Thoracic aorta (tissue), 2 donors: ENCODE measurements at places on chromosomes 7 and 10. TPM values are rescaled to one million over a fixed set of nuclear protein-coding genes. Genes with fewer than 3 reads are reported as not detected.

The MPP7 gene
- total RNA-seq: 48.5 TPM

The SFTPA2 gene
- not detected for total RNA-seq

The TRPV6 gene
- not detected for total RNA-seq

The SLC13A1 gene
- not detected for total RNA-seq

The SEC61G gene
- 376 TPM for total RNA-seq

The ADCYAP1R1 gene
- 1.4 TPM for total RNA-seq

The GPR146 gene
- total RNA-seq: 20.3 TPM

The PRPS1L1 gene
- not detected for total RNA-seq

The ATOH7 gene
- not detected for total RNA-seq

The LRRC61 gene
- 4.6 TPM for total RNA-seq

The IFIT5 gene
- total RNA-seq: 19.5 TPM

The TRIM73 gene
- 2.5 TPM for total RNA-seq

The OR6B1 gene
- not detected for total RNA-seq

The ANKRD1 gene
- 6.6 TPM for total RNA-seq

The ITPRIP gene
- 55.6 TPM for total RNA-seq

The GPC2 gene
- total RNA-seq: 5.0 TPM

The C10orf67 gene
- total RNA-seq: not detected

The H2BK1 gene
- total RNA-seq: not detected

The IRF5 gene
- total RNA-seq: 11.9 TPM

The ZNF25 gene
- total RNA-seq: 22.9 TPM

The PTPRZ1 gene
- total RNA-seq: 5.1 TPM

The TLL2 gene
- not detected for total RNA-seq

The NPC1L1 gene
- total RNA-seq: 2.2 TPM

The ACBD7 gene
- 0.41 TPM for total RNA-seq

The GDF2 gene
- total RNA-seq: not detected

The PGAM1 gene
- 199 TPM for total RNA-seq

The NACAD gene
- total RNA-seq: 11.1 TPM

The GPRIN2 gene
- total RNA-seq: 0.27 TPM

The IL6 gene
- total RNA-seq: 151 TPM

The FXYD4 gene
- total RNA-seq: not detected

The CPA2 gene
- not detected for total RNA-seq

The ACHE gene
- 3.7 TPM for total RNA-seq

The FEZF1 gene
- total RNA-seq: not detected

The ATG9B gene
- 1.2 TPM for total RNA-seq

The WDFY4 gene
- total RNA-seq: 10.0 TPM

The DGKI gene
- 22.3 TPM for total RNA-seq

The BBS9 gene
- total RNA-seq: 28.6 TPM

The ASAH2B gene
- total RNA-seq: 0.68 TPM

The ZWINT gene
- total RNA-seq: 0.78 TPM

The RELN gene
- 0.49 TPM for total RNA-seq

The SFXN4 gene
- total RNA-seq: 9.5 TPM

The UPK3B gene
- total RNA-seq: 3.9 TPM

The UCMA gene
- total RNA-seq: not detected

The PRLHR gene
- not detected for total RNA-seq

The TFPI2 gene
- 19.8 TPM for total RNA-seq

The PAX4 gene
- total RNA-seq: not detected

The SH2B2 gene
- total RNA-seq: 30.2 TPM

The KIF20B gene
- total RNA-seq: 2.0 TPM

The AASS gene
- 47.2 TPM for total RNA-seq

The HOXA9 gene
- total RNA-seq: not detected

The CALY gene
- not detected for total RNA-seq

The NODAL gene
- total RNA-seq: 0.27 TPM

The TRIM50 gene
- total RNA-seq: 1.5 TPM
